NCI-H460 (cell line): ENCODE measurements at places on chromosomes 4 and X. TPM values are rescaled to one million over a fixed set of nuclear protein-coding genes. Genes with fewer than 3 reads are reported as not detected.

FGF5 gene
- total RNA-seq = not detected in 2 replicates

SOX3 gene
- total RNA-seq = not detected in 2 replicates

CAMK2D gene
- 53.0 and 58.8 TPM in 2 replicates for total RNA-seq

SPANXA1 gene
- not detected in 2 replicates for total RNA-seq

TEX13C gene
- total RNA-seq = not detected in 2 replicates

POU4F2 gene
- total RNA-seq = not detected in 2 replicates

SRD5A3 gene
- 14.3 and 16.5 TPM in 2 replicates for total RNA-seq

EDNRA gene
- total RNA-seq = 0.35 TPM in 1 of 2 replicates, not detected in the other

TLR10 gene
- not detected in 2 replicates for total RNA-seq

SRPX2 gene
- total RNA-seq = 34.8 and 39.8 TPM in 2 replicates

LINC00632 gene
- 45.1 and 48.4 TPM in 2 replicates for total RNA-seq

OTUD6A gene
- total RNA-seq = not detected in 2 replicates

NSD2 gene
- total RNA-seq = 45.4 and 50.6 TPM in 2 replicates

HEPH gene
- 0.02 TPM in 1 of 2 replicates, not detected in the other for total RNA-seq

CXCL6 gene
- total RNA-seq = not detected in 2 replicates

CXorf49B gene
- not detected in 2 replicates for total RNA-seq

ASB5 gene
- 0.17 TPM in 1 of 2 replicates, not detected in the other for total RNA-seq

VEGFD gene
- total RNA-seq = 2.3 and 2.9 TPM in 2 replicates

MAGEE2 gene
- total RNA-seq = not detected in 2 replicates

TMPRSS11E gene
- total RNA-seq = not detected in 2 replicates

EFHC2 gene
- not detected in 2 replicates for total RNA-seq

SPANXN3 gene
- not detected in 2 replicates for total RNA-seq

AKAP4 gene
- not detected in 2 replicates for total RNA-seq

MAGEC2 gene
- not detected in 2 replicates for total RNA-seq

CYBB gene
- total RNA-seq = not detected in 2 replicates

CENPVL1 gene
- total RNA-seq = not detected in 2 replicates

MOSPD2 gene
- total RNA-seq = 22.5 and 26.8 TPM in 2 replicates

MID2 gene
- 2.7 and 3.1 TPM in 2 replicates for total RNA-seq

RASGEF1B gene
- 0.15 TPM in 1 of 2 replicates, not detected in the other for total RNA-seq

CRMP1 gene
- 0.07 and 0.20 TPM in 2 replicates for total RNA-seq

AMTN gene
- total RNA-seq = not detected in 2 replicates

RAB41 gene
- not detected in 2 replicates for total RNA-seq

FREM3 gene
- not detected in 2 replicates for total RNA-seq

IQCM gene
- total RNA-seq = 0.52 and 1.3 TPM in 2 replicates

SSX2B gene
- not detected in 2 replicates for total RNA-seq

SLC49A3 gene
- total RNA-seq = not detected in 2 replicates

RNF175 gene
- total RNA-seq = not detected in 2 replicates

DMRTC1B gene
- not detected in 2 replicates for total RNA-seq

KCNE5 gene
- 0.32 TPM in 2 replicates for total RNA-seq

USO1 gene
- 60.7 and 65.9 TPM in 2 replicates for total RNA-seq
